ENCODE measurements at places on chromosomes 4 and X.

DNA sequence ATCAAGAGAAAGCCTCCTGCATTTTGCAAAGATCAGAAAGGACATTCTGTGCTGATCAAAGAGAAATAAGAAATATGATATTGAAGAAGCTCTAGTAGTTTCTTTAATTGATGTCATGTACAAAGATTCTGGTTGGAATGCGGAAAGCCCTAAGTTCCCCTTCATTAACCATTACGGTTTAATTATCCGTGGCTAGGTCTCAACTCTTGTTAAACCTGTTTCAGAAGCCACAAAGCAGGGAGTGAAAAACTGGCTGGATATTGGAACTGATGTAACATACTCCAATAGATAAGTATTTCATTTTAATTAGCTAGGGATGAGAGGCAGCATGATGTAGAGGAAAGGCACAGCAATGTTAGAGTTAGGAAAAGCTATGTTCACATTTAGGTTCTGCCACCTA lies 55.7 kb downstream of the SPANXN3 start:
- no peak for DNase-seq

DNA sequence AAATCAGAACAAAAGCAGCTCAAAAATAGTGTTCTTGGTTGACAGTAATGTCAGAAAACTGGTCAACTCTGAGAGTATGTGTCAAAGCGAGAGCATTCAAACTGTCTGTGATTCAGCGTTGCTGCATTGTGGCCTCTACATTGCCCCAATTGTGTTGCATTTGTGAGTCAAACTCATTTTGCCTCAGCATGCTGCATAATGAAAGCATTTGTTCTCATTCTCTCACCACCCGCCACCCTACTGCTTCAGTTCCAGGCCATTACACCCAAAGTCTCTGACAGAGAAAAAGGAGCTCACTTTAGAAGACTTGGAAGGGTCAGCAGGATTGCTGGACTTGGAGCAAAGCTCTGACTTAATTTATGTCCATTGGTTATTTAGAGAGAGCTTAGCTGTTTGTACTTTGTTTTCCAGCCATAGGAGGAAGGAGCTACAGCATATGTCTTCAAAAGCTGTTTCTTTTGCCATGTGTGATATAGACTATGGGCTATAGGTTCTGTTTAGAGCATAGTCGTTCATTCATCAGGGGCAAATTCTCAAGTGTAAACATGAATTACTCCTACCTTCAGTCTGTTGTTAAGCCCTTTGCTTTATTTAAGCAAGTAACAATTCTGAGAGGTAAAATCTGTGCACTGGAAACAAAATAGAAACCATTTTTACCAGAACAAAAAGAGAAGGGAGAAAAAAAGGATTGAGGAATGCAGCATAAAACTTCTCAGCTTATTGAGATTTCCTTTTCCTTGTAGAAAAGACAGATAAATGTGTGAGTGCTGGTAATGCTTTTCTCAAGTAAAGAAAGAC lies 153.4 kb upstream of the ANK2 start:
- no peak for DNase-seq

DNA sequence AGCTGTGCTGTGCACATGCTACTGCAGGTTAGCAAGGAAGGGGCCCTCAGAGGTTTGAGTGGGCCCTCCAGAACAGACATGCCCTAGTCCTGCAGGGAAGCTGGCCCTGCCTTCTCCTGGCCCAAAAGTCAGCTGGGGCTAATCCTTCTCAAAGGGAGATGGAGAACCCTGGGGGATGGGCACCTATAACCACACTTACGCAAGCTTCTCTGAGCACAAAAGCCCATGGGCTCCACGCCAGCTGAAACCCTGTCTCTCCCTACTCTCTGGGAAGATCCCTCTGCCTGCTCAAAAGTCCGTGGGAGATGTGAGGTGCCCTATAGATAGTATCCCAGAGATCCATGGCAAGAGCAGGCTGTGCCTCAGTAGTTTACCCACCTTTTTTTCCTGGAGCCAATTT lies 58.9 kb upstream of the DKK2 start:
- no peak for DNase-seq

DNA sequence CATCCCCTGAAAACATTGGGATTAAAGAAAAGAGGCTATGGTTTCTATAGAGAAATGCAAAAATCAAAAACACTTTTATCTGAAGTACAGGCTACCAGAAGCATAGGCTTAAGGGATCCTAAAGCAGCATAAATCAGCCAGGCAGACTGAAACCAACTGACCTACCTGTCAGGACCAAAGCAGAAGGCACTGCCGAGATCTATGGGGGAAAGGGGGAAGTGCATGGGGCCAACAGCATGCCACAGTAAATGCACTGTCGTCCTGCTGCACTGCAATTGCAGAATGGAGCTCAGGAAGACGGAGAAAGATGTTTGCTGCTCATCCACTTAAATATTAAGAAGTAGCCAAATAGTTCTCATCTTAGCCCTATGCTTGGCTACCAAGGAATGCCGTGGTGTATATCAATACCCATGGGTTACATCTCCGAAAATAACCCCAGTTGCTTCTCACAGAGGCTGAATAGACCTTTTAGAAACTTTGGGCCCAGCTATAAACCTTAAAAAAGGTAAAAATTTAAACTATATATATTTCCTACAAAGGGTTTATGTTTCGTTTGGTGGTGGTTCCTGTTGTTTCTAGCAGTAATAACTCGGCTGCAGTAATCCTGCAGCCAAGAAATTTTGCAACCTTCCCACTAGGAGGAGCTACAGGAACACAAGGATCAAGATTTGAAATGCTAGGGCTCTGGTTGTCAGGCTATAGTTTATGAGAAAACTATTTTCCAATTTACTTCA lies 312.2 kb upstream of the DIAPH2 start:
- DNase-seq = peak; percentile 37

DNA sequence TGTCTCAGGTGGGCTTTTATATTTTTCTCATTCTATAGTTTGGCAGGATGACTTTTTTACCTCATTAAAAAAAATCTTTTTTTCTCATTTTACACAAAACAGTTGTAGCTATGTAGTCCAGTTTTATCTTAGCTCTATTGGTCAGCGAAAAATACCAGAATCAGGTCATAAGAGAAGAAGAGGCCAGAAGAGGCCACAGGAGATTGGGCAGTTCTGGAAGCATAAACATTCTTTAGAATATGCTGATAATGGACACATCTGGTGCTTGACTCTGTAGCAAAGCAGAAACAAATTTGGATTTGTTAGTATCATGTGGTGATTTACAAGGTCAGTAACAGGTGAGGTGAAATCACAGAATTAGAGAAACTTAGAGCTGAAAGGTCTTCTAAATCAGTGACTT lies 66.6 kb upstream of the ARHGAP24 start:
- DNase-seq = no peak

DNA sequence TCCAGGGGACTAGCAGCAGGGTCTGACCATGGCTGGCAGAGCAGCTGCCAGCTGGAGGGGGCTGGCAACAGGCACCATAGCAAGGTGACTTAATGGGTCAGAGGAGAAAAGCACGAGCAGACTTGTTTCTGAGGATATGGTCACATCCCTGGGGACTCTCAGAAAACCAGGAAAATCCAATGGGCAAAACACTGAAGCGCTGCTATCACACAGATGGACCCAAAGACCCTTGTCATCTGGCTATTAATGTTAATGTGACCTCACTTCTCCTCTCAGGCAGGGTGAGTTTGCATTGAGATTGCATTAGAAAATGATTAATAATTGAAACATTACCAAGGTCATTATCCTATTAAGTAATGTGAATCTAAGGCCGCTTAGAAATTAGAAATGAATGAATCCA lies 293.7 kb upstream of the GALNT7 start:
- no peak for DNase-seq

DNA sequence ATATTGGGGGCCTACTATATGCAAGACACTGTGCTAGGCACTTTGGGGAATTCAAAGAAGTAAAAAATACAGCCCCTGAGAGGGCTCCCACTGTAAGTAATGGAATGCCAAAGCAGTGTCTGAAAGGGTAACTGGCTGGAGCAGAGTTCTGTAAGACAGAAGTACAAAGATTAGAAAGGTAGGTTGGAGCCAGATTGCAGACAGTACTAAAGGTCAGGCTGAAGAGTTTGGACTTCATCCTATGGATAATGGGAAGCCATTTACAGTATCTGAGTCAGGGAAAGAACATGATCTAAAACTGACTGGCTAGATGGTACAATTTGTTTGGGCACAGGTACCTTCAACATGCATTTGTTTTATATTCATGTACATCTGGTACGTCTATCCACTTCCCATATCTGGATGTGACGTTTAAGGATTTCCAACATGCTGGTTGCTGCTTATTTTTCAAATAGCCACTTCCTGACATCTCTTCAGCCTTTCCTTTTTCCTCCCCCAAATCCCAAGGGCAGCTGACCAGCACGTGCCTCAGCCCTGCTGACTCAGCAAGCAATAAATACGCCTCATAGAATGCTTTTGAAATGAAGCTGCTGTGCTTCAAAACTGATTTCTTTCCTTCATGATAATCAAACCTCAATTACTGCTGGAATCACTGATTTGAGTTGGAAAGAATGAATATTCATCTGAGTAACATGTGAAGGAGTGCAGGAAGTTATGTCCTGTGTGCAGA lies 9.5 kb downstream of the ENOX2 start:
- no peak for DNase-seq

All from EL (cell line).